Bone marrow (tissue), 2 donors: ENCODE measurements at places on chromosomes 2 and 18.

DNA sequence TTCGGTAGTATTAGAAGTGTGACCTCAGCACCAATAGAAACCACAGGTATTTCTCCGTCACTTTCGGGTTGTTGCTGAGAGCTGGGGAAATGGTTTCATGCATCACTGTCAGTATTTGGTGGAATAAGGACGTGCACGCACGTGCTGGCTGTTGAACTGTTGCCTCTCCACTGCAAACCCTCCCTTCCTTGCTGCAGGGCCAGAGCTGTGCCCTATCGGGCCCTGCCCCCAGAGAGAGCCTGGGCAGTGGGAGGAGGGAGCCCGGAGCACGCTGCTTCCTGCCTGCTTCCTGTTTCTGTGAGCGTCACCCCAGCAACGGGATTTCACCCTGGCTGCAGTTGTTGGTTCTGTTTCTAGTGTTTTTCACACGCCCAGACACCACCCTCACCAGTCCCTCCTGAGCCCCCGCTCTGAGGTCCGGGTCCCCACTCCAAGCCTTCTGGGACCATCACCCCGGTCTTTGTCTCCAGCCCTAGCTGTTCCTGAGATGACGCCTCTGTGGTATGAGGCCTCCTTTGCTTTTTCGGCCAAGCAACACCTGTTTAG lies 47.4 kb downstream of the LRRFIP1 start:
- peak; percentile 61 for DNase-seq

DNA sequence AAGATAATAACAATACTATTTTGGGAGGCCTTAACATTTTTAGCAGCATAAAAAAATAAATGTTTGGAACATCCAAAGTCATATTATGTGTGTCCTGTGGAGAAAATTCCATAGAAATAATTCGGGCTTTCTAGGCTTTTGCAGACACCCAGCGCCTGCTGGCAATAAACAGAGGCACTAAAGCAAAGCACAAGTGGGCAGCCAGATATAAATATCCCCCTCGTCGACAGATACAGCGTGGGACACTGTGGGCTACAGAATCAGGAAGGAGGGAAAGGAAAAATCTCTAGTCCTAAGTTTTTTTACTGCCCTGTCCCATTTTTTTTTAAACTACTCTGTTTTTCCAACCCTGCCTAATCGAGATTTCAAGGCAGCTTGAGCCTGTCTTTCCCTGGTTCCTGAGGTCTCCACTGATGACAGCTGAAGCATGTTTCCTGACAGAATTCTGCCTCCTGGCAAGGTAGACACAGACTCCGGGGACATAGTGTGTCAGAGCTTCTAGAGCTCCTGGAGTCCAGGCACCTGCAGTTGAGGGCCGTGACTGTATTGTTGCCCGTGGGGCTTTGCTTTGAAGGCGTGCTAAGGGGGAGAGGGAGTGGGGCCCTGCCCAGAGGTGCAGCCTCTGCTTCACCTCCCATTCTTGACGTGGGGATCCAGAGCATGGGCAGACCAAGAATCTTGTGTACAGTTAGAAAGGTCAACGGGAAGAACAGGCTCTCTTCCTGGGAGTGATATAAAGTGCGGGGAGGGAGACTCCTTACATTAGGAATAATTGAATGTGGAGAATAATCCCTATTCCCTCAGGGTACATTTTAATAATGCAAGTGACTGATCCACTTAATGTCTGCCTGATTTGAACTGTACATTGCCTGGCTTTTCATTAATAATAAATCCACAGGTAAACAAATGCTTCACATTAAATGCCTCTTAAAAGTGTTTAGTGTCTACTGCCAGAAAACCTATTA lies 232.3 kb downstream of the DCC start:
- DNase-seq: no peak

GRCh38 chr2:8440029-8440778 lies 241.7 kb upstream of the ID2 start:
- no peak for DNase-seq

GRCh38 chr2:199201539-199201938 lies 256.2 kb downstream of the SATB2 start:
- no peak for DNase-seq

GRCh38 chr2:218569038-218569431 lies 396 bp downstream of the CNOT9 start:
- no peak for DNase-seq

DNA sequence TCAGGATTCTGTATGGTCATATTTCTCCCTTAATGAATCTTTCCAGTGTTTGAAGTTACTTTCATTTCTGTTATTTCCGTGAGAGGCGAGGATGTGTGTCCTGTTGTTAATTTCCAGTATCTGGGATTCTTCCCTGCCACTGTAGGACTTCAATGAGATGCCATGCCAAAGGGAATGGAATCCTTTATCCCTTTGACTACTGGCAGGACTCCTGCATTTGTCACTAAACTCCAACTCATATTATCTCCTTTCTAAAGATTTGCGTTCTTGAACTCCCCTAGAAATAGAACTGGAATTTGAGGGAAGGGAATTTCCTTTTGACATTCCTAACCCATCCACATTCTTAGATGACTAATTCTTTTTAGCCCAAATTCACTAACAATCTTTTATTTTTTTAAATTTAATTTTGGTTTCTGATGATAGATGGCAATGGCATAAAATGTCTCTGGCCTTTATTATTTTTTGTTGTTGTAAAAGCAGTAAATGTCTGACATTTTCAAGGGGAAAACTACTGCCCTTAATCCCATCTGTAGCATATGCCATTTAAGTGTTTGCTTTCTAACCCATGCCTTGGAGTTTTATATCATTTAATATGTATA lies 87.8 kb upstream of the EML6 start:
- no peak for DNase-seq

GRCh38 chr18:57561728-57562423 lies 24.6 kb downstream of the FECH start:
- DNase-seq: no peak

- DNase-seq: no peak
These were observed 25.2 kb downstream of the SPRED2 start for GRCh38 chr2:65407240-65407639.

DNA sequence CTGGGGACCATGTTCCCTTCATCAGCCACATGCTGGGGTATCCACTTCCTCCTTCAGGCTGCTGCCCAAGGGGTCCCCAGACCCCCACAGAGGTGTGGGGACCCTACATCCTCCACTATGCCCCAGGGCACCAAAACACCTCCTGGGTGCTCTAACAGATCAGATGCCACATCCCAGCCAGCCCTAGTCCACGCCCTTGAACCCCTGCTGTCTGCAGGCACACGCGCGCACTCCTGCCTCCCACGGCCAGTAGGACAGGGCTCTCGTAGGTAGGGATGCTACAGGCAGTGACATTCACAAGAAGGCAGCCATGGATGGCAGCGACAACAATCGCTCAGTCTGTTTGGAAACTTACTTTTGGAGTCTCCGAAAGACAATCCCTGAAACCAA lies 3.0 kb upstream of the GPC1 start:
- DNase-seq: no peak

DNA sequence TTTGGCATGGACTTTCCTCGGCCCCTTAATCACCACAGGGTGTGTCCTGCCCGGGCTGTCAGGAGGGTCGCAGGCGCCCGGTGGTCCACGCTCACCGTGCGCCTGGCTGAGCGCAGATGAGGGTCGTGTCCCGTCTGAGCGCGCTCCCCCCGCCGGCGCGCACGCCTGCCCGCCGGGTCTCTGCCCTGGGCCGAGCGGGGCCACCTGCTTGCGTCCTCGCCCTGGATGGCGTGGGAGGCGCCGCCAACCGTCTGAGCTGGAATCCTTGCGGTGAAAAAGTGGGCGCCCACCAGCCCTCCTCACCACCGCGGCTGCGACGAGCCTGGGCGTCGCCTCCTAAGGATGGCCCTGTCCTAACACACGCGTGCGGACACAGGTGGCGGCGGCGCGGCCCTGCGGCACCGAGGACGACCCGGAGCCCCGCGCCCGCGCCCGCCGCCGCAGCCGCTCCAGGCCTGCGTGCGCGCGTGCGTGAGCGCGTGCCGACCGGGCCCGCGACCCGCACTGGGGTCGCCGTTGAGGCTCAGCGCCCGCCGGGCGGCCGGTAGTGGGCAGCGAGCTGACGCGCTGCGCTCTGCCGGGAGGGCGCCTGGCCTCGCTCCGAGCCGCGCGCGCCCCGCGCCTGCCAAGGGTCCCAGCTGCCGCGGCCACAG lies 126.6 kb downstream of the ARHGEF4 start:
- no peak for DNase-seq
